ENCODE measurements at places on chromosomes 2 and 18.

DNA sequence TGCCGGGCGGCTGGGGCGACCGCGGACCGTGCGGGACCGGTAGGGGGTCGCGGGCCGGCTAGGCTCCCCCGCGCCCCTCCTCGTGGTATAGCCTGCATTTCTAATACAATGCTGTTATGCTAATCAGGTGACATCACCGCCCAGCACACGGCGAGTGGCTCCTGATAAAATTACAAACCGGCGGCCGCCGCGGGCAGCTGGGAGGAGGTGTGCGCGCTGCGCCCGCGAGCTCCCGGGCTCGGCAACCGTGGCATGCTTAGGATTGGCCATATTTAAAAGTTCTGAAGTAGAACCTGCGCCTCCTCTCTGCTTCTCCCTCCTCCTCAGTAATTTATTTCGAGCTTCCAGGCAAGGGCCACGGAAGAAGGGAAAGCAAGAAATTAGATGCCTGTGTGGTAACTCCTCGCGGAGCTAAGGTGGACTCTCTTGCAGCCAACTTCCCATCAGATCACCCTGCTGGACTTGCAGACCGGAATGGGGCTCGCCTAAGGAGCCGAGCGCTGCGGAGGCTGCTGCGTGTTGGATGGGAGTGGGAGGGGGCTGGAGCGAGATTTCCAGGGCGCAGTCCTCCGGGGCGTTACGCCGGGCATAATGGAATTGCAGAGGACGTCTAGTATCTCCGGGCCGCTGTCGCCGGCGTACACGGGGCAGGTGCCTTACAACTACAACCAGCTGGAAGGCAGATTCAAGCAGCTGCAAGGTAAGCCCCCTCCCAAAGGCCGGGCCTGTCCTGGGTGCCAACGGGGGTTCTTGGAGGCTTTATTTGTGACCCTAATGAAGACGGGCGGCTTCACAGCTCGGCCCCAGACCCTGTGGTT, 102.3 kb downstream of the SPTBN1 start:
- peak; percentile 92 for DNase-seq

DNA sequence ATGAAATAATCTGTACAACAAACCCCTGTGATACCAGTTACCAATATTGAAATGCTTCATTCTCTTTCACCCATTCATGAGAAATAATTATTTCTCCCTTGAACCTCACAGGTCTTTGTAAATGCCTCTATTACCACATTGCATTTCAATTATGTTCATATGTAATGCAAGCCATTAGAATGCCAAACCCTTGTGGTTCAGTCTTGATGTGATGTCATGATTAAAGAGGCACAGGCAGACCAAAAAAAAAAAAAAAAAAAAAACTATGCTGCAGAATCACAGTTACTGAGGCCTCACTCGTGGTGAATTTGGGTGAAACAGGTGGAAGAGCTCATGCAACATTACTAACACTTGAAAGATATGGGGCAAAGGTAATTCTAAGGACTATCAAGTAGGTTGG, 9.4 kb upstream of the EPG5 start:
- DNase-seq, result no peak

DNA sequence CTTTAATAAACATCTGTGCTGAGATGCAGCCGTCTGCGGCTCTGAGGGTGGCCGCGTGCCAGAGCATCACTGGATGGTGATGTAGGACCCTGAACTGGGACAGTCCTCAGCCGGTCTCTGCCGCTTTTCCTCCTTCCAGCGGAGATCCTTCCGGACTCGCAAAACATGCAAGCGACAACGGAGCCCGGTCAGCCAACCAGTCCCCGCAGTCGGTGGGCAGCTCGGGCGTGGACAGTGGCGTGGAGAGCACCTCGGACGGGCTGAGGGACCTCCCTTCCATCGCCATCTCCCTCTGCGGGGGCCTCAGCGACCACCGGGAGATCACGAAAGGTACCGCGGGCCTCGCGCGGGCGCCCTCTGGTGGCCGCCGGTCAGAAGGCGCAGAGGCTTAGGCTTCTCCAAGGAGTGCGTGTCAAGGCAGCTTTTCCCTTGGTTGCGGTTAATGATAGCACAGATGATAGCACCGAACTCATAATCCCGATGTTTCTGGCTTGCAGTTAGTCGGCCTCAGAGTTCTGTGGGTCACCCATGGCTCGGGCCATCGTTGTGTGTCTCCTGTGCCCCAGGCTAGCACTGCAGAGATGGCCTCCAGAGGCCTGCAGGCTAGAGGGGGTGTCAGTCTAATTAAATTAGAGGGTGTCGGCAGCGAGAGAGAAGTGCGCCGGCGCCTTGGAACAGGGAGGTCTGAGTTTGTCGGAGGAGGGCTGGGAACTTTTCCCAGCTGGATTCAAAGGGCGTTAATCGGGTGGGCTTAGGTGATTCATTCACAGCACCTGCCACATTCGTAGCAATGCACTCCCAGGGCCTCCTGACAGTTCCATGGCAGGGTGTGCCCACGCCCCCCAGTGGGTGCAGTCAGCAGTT, 38.5 kb downstream of the LPIN1 start:
- peak; percentile 80 for DNase-seq

DNA sequence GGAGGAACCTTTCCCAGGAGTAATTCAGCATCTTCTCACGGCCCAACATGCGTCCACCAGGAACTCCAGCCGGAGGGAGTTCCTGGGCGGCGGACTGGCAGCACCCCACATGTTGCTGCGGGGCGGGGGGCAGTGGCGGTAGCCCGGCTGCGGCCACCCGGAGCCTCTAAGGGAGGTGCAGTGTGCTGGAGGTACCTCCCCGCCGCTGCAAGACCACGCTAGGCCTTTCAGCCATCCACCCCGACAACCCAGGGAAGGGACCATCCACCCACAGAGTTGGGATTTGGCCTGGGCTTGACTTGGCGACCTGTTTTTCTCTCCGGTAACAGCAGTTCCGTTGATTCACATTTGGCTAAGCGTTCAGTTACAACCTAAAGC, 625 bp downstream of the LYPD6 start:
- DNase-seq, result no peak

GRCh38 chr2:182379241-182379640, 47.6 kb downstream of the PDE1A start:
- no peak for DNase-seq

DNA sequence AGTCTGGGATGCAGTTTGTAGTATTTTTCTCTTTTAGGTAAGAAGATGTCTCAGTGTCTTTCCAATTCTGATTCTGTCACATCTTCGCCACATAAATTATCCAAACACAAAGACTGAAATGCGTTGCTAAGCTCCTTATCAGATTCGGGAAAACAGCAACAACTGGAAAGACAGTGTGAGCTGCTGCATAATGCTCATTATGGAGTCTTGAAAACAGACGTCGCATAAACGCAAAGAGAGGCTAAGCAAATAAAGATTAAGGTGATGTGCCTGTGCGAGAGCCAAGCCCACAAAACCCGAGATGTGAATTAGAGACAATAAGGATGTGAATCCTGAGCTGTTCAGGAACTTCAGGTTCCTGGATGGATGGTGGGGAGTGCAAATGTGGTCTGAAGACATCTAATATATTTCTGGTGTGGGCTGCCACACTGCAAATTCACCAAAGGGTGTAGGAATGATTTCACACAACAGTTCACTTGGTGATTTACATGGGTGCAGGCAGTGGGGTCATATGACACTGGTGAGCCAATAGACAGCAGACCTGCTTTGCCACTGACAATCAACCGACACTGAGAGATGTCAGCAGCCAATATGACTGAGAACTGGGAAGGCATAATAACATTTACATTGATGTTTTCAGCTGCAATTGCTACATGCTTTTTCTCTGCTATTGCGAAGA, 195.8 kb downstream of the MTX2 start:
- no peak for DNase-seq

GRCh38 chr2:152396763-152397162, 61.8 kb downstream of the FMNL2 start:
- DNase-seq, result no peak

DNA sequence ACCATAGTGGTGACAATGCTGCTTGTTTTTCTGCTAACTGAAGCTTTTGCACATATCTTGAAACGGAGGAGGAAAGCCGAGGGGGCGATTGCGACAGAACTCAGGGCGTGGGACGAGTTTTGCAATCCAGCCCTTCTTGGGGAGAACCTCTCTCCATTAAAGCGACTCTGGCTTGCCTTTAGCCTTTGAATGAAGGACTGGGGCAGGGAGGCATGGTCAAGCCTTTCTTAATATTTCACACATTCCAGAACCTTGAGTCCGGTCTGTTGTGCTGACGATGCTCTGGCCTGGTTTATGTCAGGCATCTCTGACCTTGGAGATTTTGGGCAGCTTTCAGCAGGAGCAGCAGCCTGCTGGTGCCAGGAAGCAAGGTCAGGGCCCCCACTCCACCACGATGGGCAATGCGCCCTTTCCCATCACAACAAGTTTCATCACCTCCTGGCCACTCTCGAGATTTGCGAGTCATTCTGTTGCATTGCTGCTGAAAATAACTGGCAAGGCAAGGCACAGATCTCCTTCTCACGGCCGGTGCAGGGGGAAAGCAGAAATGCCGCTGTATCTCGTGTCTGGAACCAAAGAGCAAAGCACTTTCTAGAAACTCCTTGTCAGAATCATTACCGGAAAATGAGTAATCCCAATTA, 10.8 kb downstream of the EMILIN2 start:
- no peak for DNase-seq

DNA sequence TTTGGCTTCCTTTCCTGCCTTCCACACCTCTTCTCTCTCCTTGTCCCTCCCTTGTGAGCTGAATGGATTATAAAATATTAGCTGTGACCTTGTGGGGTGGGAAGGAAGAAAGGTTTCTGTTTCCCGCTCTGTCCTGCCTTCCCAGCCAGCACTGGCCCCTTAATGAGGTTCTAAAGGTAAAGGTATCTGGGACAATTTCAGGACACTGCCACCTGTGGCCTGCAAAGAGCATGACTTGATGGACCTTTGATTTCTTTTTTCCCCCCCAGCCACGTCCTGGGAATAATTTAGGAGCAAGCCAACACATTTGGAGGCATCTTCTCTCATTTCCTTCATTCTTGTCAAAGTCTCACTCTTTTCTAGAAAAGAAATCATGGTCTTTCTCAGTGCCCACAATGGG, 246.7 kb upstream of the EPAS1 start:
- DNase-seq, result no peak

- DNase-seq, result no peak
Observed at GRCh38 chr18:9506046-9506792, 30.9 kb downstream of the RALBP1 start.

DNA sequence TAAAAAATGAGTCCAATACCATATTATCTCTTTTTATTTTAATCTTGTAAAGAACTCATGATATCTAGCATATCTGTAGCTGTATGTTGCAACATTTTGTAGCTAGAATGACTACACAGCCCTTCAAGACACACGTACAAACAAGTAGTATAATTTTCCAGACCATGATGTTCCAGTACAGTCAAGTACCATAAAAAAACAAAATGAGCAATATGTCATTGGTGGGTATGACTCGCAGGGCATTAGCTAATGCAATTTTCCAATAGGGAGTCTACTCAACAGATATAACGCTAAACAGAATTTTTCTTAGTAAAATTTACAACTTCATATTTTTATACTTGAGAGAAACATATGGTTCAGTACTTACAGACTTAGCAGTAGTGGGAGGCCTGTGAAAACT, 53.6 kb upstream of the UGP2 start:
- DNase-seq, result no peak

GRCh38 chr18:68035774-68036522, 519.4 kb upstream of the DSEL start:
- DNase-seq, result no peak

DNA sequence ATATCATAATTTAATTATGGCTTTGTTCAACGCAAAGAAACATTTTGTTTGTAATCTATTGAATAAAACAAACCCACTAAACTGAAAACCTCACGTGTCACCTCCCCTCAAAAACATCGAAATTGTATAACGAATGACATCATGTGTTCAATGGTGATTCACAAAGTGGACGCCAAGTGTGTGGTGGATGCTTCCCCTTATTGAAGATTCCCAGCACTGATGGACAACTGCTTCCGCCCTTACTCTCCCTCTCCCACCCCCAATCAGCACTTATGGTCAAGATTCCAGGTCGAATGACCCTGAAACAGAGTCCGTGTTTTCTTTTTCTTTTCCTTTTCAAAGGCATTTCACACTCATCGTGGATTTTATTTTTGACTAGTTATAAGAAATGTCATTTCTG, 383.0 kb upstream of the SMIM21 start:
- peak; percentile 37 for DNase-seq

- DNase-seq, result peak; percentile 13
Observed at GRCh38 chr18:27540111-27540510, 355.0 kb upstream of the CHST9 start.

GRCh38 chr2:231717281-231718171, 9.2 kb downstream of the PTMA start:
- peak; percentile 52 for DNase-seq

GRCh38 chr18:12034241-12035100, 53.2 kb downstream of the IMPA2 start:
- no peak for DNase-seq

DNA sequence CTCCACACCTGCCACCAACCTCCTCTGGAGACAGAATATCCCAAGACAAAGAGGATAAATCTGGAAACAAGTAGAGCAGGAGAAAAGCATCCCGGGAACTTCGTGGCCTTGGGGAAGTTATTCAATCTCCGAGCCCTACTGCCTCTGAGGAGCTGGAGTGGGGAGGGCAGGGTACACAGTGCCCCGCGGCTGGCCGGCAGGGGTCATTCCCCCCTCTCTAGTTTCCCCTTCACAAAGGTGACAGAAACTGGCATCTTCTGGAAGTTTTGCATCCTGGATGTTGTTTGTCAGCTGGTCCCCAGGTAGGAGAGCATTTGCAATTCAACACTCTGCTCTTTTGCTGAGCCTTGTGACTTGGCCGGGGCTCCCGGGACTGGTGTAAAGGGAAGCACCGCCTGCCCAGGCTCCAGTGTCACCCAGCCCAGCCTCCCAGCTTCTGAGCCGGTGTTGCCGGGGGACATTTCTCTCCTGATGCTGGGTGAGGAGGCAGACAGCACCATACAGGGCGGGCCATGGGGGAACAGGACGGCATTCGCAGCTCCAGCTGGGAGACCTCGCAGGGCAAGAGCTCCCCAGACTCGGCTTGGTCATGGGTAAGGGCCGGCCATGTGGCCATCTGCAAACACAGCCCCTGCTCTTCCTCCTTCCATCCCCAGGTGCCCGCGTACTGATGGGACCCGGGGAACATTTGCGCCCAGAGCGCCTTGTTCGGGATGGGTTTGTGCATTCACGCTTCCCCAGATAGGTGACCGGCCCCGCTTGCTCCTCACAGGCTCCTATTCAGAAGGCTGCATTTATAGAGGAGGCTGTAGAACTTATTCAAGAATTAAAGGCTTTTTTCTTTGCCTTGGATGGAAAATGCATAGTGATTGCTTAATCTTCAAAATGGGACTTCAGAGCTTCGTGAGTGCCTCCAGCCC, 7.4 kb upstream of the NTSR2 start:
- no peak for DNase-seq

DNA sequence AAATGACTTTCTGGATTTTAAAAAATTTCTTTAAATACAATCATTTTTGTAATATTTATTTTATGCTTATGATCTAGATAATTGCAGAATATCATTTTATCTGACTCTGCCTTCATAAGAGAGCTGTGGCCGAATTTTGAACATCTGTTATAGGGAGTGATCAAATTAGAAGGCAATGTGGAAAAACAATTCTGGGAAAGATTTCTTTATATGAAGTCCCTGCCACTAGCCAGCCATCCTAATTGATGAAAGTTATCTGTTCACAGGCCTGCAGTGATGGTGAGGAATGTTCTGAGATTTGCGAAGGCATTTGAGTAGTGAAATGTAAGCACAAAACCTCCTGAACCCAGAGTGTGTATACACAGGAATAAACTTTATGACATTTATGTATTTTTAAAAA, 79.5 kb downstream of the ITGA4 start:
- DNase-seq, result no peak
